ENCODE measurements at places on chromosomes 12 and 14. TPM values are rescaled to one million over a fixed set of nuclear protein-coding genes. Genes with fewer than 3 reads are reported as not detected.

LRRC9 gene
- 0.19 TPM for total RNA-seq

HVCN1 gene
- total RNA-seq: 11.5 TPM

RPGRIP1 gene
- total RNA-seq: 0.30 TPM

TAS2R19 gene
- 0.38 TPM for total RNA-seq

VRTN gene
- total RNA-seq: not detected

TRIM9 gene
- total RNA-seq: 0.27 TPM

CMKLR1 gene
- 5.7 TPM for total RNA-seq

IRF2BPL gene
- total RNA-seq: 35.5 TPM

PPP1R36 gene
- total RNA-seq: 0.36 TPM
